ENCODE measurements at places on chromosomes 4 and X. TPM values are rescaled to one million over a fixed set of nuclear protein-coding genes. Genes with fewer than 3 reads are reported as not detected.

DNA sequence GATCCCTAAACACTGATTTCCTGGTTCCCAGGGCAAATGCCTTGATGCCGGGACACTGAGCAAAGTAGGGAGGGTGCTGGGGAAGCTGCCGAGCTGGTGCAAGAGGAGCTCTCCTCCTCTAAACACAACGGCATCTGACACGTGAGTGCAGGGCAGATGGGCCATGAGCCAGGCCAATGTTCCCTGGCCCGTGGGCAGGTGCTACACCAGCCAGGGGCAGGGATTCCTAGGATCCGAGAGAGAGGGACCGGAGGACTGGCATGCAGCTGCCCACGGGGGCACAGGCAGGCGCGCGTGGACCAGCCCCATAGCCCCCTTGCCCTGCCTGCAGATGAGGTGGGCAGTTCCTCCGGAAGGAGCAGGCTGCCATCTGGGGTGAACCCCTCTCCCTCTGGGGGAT lies 66.8 kb upstream of the AFAP1 start:
- no peak for DNase-seq

The REELD1 gene
- total RNA-seq, result not detected

The SYNPO2 gene
- 239 TPM for total RNA-seq

The PLP2 gene
- 42.1 TPM for total RNA-seq

All from left ventricle myocardium inferior (tissue), 1 donor.